CD4-positive, alpha-beta T cell treated with Interleukin-12 subunit alpha and Interleukin-12 subunit beta, for 1 hour (primary cell): ENCODE measurements at places on chromosomes 5 and 9.
A peak's percentile ranks its signal among the peaks of the same experiment; 100 is the strongest.

DNA sequence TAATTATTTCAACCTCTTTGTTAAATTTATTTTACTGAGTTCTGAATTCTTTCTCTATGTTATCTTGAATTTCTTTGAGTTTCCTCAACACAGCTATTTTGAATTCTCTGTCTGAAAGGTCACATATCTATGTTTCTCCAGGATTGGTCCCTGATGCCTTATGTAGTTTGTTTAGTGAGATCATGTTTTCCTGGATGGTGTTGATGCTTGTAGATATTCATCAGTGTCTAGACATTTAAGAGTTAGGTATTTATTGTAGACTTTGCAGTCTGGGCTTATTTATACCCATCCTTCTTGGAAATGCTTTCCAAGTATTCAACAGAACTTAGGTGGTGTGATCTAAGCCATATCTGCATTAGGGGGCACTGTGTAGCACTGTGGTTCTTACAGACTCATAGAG lies 70.2 kb upstream of the SLC27A6 start:
- no peak for DNase-seq

DNA sequence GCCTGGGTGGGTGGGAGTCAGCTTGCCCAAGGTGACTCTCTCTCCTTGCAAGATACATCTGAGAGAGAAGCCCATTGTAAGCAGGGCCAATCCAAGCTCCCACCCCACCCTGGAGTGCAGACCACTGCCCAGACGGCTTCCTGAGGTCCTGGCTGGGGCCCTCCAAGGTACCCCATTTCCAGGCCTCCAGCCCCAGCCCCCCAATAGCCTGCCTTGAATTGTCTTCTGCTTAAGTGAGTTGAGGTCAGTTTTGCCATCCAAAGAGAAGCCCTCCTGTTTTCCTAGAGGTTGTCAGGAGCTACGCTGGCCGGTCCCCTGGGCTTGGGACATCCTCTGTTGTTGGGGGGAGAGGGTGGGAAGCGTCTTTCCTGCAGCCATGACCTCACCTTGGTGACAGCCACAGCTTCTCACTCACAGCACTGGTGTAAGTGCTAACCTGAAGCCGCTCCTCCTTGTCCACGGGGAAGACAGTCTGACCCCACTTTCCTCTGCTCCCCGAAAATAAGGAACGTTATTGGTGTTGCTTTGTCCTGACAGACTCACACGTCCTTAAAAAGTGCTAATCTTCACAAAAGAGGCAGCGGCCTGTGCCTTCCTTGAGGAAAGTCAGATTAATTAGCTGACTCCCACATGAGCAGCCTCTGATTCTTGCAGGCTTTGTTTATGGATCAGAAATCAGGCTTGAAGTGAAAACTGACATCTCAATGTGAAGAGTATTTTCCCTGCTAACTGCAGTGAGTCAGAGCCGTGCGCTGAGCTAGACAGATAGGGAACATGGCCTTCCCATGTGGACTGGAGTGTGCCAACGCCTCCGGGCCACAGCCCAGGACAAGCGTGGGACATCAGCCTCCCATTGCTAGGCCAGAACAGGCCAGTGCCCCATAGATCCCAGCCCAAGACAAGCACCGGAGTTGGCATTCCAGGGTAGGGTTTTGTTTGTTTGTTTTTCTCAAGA lies 52.3 kb downstream of the ADAMTS2 start:
- DNase-seq, result no peak

- no peak for DNase-seq
Measured at GRCh38 chr5:74311961-74312360, 328.6 kb downstream of the ENC1 start.

- DNase-seq, result peak; percentile 79
Measured at GRCh38 chr9:114592356-114592755, 4.8 kb downstream of the ATP6V1G1 start.

DNA sequence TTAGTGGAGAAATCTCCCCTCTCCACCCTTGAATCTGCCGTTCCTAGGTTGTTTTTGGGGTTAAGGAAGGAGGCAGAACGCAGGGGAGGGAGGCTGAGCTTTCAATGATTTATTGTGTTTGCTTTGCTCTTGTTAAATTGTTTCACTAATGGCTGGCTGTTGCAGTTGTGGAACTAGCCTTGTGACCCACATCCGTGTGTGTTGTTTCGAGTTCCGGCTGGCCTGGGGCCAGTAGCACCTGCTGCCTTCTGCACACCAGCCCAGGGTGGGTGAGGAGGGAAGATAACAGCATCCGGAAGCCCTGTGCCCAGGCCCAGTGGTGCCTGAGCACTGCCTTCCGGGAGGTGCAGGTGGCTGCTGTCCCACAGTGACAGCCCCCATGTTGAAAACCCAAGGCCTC lies 3.6 kb downstream of the ERGIC1 start:
- DNase-seq, result peak; percentile 59

- no peak for DNase-seq
Measured at GRCh38 chr5:58455066-58455465, 4.8 kb downstream of the PLK2 start.

GRCh38 chr9:132324425-132324824 lies 30.4 kb downstream of the SETX start:
- no peak for DNase-seq

GRCh38 chr5:124873188-124873587 lies 126.7 kb upstream of the ZNF608 start:
- DNase-seq, result no peak

GRCh38 chr9:110048976-110049698 lies 158.8 kb downstream of the C9orf152 start:
- DNase-seq, result no peak

- DNase-seq, result no peak
Measured at GRCh38 chr9:88694625-88695024, 159.6 kb downstream of the NXNL2 start.

DNA sequence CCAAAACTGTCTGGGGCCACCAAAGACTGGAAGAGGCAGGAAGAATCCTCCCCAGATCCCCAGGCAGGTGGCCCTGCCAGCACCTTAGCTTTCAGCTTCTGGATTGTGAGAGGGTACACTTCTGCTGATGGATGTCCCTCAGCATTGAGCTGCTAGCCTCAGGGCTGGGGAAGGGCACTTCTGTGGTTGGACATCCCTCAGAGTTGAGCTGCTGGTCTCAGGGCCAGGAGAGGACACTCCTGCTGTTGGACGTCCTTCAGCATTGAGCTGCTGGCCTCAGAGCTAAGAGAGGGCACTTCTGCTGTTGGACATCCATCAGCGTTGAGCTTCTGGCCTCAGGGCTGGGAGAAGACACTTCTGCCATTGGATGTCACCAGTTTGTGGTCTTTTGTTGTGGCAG lies 83.8 kb upstream of the FCN1 start:
- DNase-seq, result no peak

DNA sequence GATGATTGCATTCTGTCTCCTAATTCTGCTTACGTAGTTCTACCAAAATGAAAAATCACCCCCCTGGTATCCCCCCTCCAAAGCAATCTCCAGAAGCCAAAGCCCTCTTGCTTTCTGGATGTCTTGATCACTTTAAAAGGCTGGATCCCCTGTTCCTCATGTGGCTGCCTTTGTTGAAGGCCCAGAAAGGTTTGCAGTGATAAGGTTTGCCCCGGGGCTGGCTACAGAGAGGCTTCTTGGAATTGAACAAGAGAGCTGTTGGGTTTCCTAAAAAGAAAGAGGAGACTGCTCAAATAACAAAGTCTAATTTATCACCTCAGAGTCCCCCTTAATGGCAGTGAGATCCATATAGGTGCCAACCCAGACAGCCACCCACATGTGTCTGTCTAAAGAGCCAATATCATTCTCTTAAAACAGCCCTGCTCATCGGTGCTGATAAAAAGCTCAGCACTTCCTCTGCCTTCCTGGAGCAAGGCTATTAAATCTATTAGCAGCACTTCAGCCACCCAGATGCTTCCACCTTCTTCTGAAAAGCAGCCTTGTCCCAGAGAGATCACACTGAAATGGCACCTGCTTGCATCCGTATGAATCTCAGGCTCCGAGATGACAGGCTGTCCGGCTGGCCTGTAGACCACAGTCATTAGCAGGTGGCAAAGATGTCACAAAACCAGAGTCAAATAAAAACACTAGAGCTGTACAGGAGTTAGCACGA lies 70.9 kb downstream of the TEX10 start:
- no peak for DNase-seq

GRCh38 chr5:178306430-178307225 lies 74.0 kb upstream of the PHYKPL start:
- DNase-seq, result no peak

GRCh38 chr5:68757626-68758212 lies 336.1 kb upstream of the SLC30A5 start:
- DNase-seq, result no peak

DNA sequence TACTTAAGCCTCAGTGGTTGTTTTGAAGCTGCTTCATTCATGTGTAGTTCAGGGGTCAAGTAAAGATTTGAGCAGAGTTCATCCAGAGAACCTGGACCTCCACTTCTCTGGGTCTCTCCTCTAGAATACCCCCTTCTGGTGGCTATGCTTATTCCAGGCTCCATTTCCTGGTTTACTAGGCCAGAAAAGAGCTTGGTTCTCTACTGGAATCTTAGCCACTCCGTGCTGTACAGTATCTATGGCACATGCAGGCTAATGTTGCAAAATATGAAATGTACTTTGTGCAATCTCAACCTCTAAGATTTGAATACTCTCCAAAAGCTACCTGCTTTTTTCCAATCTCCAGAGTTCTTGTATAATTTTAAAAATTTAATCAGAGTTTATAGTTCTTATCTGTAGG lies 17.4 kb upstream of the ZCCHC9 start:
- DNase-seq, result no peak

DNA sequence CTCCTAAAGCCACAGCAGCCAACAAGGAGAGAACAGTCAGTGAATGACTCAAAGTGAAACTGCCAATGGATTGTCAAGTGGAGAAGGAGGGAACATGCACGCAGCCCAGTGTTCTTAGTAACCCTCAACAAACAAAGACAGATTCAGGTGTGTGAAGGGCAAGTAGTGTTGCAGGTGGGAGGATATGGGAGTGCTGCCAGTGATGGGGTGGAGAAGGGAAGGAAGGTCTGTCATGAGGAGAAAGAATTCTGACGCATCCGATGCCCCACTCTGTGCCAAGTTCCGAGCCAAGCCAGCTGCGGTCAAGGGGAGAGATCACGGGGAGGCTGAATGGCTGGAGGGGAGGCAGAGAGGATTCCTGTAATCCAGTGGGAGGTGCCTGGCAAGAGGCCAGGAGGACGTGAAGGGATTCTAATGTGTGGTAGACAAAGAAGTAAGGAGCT lies 56.5 kb downstream of the CAST start:
- DNase-seq, result no peak

DNA sequence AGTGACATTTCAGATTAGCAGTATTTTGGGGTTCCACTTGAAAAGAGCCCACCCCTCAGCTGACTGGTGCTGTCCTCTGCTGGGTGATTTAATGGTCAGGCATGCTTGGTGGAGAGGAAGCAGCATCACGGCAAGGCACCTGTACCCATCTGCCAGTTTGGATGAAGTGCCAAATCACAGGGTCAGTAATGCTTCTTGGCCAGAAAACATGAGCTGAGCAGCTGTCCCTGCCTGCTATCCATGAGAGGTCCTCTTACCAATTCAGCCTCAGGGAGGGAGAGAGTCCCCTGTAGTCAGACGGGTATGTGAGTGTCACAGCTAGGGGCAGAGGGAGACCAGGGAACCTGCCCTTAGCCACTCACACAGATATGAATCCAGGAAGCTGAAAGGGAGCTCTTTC lies 137.9 kb downstream of the SEC61B start:
- DNase-seq, result no peak

- DNase-seq, result no peak
Measured at GRCh38 chr9:127875306-127875966, 2.0 kb downstream of the AK1 start.

- no peak for DNase-seq
Measured at GRCh38 chr5:22787807-22788206, 65.3 kb downstream of the CDH12 start.

DNA sequence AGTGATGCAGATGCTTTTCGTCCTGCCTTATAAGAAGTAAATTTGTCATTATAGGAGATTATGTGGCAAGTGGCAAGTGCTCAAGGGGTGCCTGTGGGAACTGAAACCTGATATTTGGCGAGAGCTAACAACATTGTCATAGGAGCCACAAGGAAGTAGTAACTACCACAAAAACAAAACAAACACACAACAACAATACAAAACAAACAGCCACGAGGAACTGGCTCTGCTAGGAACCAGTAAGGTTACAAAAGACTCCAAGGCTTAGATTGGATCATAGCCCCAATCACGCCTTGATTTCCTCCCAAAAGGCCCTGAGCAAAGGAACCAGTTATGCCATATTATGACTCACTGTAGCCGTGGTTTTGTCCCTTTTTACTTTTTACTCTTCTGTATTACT lies 1045.2 kb downstream of the CDH12 start:
- no peak for DNase-seq

- DNase-seq, result no peak
Measured at GRCh38 chr5:60497706-60498500, 202.1 kb downstream of the DEPDC1B start.

DNA sequence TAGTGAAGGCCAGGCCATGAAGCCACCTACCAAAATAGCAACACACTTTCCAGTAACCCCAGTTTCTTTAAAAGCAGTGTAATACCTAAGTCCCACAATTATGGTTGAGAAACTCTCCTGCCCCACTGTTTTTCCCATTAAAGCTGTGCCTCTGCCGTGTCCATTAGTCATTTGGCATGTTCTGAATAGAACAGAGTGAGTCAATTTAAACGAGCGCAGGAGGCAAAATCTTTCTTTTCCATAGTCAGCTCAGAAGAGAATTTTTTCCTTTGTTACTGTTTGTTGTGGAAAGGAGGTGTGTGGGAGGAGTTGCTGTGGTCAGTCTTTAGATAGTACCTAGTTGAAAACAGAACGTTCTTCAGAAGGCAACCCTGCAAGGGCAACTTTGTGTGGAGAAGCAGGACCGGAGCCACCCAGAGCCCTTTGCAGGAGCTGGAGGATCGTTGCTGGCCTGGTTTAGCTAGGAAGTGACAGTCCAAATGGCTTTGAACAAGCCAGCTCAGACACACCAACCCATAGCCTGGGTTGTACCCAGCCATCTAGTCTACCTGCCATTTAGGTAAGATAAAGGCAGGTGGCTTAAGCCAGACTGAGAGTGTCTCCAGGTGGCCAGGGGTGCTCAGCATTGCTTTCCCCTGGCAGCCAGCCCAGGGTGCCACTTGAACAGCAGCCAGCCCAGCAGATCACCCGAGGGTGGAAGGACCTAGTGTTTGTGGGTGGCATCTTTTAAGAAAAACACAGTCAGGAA lies 30.4 kb downstream of the GADD45G start:
- no peak for DNase-seq
